ENCODE measurements at places on chromosomes 12 and 14.
A peak's percentile ranks its signal among the peaks of the same experiment; 100 is the strongest.

GRCh38 chr12:389142-390096 lies at the start of gene KDM5A:
TSS of gene KDM5A (minus strand) at chr12:389320. CDS start at chr12:389091, 229 bp downstream.
- peak; percentile 92 for DNase-seq

DNA sequence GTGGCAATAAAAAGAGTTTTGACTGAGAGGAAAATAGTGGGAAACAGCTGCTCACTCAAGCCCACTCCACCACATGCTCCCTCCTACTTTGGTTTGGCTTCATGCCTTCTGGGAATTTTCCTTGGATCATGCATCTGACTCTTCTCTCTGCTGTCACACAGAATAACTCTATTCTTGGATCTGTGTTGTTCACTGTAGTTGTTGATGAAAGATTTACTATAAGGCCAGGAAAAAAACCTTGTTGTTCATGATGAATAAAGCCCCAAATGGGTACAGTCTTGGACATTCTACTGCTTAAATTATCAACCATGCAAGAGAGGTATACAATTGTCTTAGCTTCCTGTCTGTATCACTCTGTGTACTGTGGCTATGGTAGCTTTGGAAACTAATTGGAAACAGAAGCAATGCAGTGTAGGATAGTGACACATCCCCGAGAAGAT lies 70.5 kb downstream of the TMX1 start:
- no peak for DNase-seq

GRCh38 chr12:5022465-5023061 lies 21.1 kb upstream of the KCNA5 start:
- DNase-seq, result peak; percentile 52

DNA sequence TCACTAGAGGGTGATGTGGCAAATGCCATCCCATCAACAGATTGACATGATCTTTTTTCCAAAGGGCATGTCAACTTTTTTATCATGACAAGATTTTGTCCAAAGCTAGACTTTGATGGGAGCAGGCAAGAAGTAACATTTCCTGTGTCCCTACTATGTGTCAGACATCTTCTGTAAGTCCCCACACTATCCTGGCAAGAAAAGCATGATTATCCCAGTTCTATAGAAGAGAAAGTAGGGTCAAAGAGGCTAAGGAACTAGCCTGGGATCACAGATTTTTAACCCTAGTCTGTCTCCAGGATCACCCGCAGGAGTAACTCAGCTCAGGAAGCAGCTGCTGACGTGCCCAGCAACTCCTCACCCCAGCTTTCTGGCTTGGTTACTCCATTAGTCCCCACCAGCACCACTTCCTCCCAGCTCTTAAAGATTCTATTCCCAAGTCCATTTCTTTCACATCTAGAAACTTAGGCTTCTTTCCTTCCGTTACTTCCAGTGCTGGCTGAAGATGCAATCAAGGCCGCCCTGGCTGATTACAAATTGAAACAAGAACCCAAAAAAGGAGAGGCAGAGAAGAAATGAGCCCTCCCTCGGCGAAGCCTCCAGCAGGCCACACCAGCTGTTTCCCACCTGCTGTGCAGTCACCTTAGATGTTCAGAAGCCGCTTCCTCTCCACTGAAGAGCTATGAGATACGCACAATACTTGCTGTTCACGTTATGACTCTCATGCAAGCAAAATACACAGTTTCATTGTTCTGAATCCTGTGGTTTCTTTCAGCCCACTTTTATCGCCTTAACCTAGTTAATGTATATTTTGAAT lies 6.2 kb downstream of the ISCU start:
- no peak for DNase-seq

GRCh38 chr14:19902409-19902808 lies 18.0 kb upstream of the OR4K5 start:
- DNase-seq, result no peak

- DNase-seq, result no peak
Observed at GRCh38 chr14:68574906-68575305, 218.0 kb downstream of the ZFP36L1 start.

DNA sequence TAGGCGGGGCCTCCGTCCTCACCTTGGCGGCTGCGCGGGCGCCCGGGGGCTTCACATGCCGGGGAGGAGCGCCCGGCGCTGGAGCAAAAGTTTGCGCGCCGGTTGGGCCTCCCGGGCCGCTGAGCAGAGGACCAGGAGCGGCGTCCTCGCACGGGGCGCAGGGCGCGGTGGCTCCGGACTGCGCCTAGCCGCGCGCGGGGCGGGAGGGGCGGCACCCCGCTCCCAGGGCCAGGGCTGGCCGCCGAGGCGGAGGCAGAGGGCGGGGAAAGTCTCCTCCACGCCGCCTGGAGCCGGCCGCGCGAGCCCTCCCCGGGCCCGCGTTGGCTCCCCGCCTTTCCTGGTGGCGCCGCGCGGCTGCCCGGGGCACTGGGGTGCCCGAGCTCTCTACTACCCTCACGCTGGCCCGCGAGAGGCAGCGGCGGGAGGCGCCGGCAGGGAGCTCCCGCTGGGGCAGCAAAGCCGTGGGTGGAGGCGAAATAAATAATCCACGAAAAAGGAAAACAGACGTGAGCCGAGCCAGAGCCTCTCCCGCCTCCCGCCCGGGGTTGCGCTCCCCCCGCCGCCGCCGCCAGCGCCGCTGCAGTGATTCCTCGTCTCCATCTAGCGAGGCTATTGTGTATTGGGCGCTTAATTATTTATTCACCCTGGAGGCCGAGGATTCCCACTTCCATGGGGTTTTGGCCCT lies 400 bp upstream of the PRIMA1 start:
- DNase-seq, result peak; percentile 71

- DNase-seq, result no peak
Observed at GRCh38 chr12:67446716-67447115, 177.6 kb downstream of the CAND1 start.

DNA sequence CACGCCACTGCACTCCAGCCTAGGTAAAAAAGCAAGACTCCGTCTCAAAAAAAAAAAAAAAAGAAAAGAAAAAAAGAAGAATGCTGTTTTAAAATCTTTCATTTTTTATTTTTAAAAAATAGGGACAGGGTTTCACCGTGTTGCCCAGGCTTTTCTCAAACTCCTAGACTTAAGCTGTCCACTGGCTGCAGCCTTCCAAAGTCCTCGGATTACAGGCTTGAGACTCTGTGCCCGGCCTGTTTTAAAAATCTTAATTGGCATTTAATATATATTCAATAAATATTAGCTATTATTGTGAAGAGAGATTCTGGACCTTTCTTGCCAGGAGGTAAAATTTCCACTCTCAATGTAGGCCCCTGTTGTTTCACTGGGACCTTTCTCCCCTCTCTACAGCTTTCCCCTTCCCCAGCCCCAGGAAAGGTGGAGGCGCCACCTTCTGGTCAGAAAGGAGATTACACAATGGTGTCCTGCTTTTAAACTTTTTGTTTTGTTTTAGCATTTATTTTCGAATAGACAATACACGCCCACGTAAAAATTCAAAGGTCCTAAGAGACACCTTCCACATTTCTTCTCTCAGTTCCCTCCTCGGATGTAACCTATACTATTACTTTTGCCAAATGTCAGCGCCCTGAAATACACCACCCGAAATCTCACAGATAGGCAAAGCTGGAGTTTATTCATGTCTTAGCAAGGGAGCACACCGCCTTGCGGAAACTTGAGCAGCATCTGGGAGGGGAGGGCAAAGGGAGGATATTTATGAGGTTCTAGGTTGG lies 23.8 kb upstream of the PHC1 start:
- DNase-seq, result peak; percentile 39

DNA sequence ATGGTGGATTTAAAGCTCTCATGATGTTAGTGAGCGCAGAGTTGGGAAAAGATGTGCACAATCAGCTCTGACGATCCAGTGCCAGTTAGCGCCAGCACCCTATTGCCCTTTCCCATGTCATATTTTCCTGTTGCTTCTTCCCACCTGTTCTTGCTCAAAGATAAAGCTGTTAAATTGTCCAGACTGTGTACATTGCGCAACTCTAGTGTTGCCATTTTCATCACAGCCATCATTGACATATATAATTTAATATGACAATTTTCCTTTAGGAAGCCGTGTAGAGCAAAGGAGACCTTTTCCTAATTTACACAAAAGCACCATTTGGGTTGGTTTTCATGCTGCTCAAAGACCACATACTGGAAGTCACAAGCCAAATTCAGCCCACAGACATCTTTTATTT lies 5.7 kb upstream of the C12orf42 start:
- no peak for DNase-seq

GRCh38 chr14:24853446-24853845 lies 196.5 kb downstream of the STXBP6 start:
- DNase-seq, result no peak

- DNase-seq, result no peak
Observed at GRCh38 chr12:93205361-93205760, 172.4 kb upstream of the NUDT4 start.

DNA sequence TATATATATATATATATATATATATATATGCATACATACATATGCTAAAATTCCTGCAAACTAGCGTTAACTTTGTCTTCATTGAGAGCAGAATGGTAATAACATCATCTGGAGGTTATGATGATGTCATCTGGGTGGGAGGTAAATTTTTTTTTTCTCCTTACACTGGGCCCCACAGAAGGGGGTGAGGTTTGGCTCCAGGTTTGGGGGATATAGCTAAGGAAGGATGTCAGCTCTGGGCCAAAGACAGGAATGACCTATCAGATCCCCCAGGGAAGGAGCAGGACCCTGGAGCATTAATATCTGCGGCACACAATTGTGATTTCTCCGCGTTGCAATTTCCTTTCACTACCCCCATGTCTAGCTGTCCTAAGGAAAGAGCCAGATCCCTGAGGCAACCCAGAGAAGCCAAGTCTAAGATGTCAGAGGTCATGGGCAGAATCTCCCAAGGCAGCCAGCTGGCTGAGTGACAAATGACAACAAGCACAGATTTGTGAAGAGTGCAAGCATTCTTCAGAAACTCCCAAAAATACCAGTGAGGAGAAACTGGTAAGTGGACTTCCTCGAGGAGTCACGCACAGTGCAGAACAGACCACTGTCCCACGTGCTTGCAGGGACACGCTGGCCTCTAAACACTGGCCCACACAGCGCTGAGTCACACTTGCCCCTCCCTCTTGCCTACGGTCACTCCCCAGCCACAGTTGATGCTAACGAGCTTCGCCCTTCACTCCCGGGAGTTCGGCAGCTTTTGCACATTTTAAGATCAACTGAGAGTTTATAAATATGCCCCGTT lies 9.9 kb downstream of the UBC start:
- DNase-seq, result peak; percentile 46

- DNase-seq, result no peak
Observed at GRCh38 chr14:39383026-39383660, 49.1 kb downstream of the FBXO33 start.

GRCh38 chr14:92609955-92610354 lies 96.4 kb downstream of the RIN3 start:
- DNase-seq, result no peak

- no peak for DNase-seq
Observed at GRCh38 chr12:132181570-132182200, 37.4 kb downstream of the NOC4L start.

GRCh38 chr12:47778881-47779280 lies 5.8 kb downstream of the SLC48A1 start:
- no peak for DNase-seq

DNA sequence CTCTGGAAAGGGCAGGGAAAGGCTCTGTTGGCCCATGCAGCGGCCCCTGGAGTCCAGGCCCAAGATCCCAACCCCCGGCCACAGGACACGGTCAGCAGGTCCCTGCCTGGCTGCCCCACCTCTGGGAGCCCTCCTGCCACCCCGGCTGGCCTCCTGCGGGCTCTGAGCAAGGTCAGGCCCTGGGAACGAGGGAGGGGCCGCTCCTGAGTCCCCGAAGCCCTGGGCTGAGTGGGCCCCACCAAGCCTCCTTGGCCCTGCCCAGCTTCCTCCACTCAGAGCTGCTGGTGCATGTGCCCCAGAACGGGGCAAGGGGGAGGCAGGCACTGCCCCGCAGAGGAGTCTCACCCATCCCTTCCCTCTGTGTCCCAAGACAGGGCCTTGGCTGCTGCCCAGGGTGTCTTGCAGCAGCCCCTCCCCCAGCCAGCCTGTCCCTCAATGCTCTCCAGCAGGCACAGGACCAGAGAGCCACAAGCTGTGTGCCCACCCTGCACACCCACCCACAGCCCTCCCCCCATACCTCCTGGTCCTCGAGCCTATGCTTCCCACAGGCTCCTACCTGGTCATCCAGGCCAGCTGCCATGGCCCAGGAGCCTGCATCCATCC lies 7.4 kb upstream of the C14orf180 start:
- DNase-seq, result no peak

DNA sequence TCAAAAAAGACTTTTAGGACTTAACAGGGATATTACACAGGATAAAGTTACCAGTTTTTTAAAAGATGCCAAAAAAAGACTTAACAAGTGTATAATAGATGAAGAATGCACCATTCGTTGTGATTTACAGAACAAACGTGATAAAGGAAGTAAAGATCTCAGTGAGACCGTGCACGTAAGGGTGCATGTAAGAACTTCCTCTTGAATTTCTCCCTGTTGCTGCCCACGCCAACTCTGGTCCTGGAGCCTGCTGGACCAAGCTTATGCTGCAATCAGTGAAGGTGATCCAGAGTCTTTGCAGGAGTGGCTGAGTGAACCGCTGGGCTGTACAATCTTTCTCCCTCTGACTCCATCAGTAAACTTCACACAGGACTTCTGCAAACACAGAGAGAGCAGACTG lies 593.7 kb downstream of the TMEM121 start:
- DNase-seq, result no peak

GRCh38 chr12:94706250-94706661 lies 55.9 kb upstream of the TMCC3 start:
- no peak for DNase-seq

- no peak for DNase-seq
Observed at GRCh38 chr12:93015871-93016751, 87.0 kb upstream of the EEA1 start.

- DNase-seq, result peak; percentile 88
Observed at GRCh38 chr14:96584199-96584906, 82.2 kb downstream of the PAPOLA start.

DNA sequence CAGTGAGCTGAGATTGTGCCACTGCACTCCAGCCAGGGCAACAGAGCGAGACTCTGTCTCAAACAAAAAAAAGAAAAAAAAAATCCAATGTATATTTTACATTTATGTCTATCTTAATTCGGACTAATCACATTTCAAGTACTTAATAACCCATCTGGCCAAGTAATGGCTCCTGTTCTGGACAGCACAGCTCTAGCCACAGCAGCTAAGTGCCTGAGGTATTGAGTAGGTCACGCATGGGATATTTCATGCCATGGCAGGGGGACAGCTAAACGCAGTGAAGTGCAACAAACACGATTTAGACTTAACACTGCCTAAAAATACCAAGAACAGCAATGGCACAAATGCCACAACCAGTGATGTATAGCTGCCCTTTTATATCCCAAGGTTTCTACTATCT lies 8.0 kb downstream of the BAZ1A start:
- no peak for DNase-seq

DNA sequence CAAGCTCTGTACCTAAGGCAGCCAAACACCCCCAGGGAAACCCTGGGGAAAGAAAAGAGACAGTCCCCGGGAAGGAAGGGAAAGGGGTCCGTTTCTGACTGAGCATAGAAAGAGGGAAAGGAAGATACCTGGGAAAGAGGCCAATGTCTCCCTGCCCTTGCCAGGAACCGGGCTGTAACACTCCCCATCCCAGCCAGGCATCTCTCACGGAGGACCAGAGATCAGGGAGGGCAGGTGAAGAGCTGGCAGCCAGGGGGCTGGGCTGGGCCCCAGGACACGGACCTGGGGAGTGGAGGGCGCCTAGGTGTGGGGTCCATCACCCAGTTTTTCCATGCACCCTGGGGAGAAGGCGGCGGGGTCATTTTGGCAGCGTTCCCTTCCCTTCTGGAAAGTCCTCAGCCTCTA lies 18.9 kb upstream of the PLEKHH1 start:
- DNase-seq, result no peak

GRCh38 chr14:22556021-22556989 lies 32.7 kb downstream of the DAD1 start:
- no peak for DNase-seq

Data from WERI-Rb-1 (cell line).